Naive thymus-derived CD4-positive, alpha-beta T cell (primary cell): ENCODE measurements at places on chromosomes 3 and 15. TPM values are rescaled to one million over a fixed set of nuclear protein-coding genes. Genes with fewer than 3 reads are reported as not detected.

The PEX5L gene
- total RNA-seq: not detected

The RNF168 gene
- 29.4 TPM for total RNA-seq

- no peak for DNase-seq
Measured at GRCh38 chr3:138948371-138949001, 1.5 kb downstream of the FOXL2NB start.

DNA sequence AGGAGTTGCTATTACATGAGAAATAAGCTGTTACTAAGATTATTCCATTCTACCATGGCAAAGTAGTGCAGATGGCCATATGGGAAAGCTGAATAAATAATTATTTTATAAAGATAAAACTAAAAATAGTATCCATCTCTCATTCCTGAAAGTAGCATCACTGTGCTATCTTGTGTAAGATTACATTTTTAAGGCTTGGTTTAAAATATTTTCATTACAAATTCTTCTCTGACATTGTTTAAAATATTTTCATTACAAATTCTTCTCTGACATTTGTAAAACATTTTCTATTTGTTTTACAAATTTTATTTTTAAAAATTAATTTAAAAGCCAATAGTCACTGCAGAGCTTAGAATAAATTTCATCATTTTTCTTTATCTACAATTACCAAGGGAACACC is 665.5 kb upstream of the NAALADL2 start:
- DNase-seq: no peak

- no peak for DNase-seq
Measured at GRCh38 chr3:62995119-62995518, 119.9 kb upstream of the CADPS start.

- DNase-seq: no peak
Measured at GRCh38 chr15:76177491-76178040, 117.8 kb downstream of the TMEM266 start.

GRCh38 chr3:143975554-143976152 is 4.0 kb downstream of the DIPK2A start:
- no peak for DNase-seq

GRCh38 chr15:71107501-71107815 is 7.8 kb upstream of the THSD4 start:
- DNase-seq: no peak

GRCh38 chr15:95215017-95215416 is 983.7 kb downstream of the MCTP2 start:
- DNase-seq: no peak

The ELL3 gene
- total RNA-seq: 1.8 TPM

The FGF12 gene
- not detected for total RNA-seq

- no peak for DNase-seq
Measured at GRCh38 chr3:63413523-63413922, 135.4 kb downstream of the SYNPR start.

GRCh38 chr15:26806151-26806550 is 33.3 kb upstream of the GABRB3 start:
- no peak for DNase-seq

The RFTN1 gene
- 52.9 TPM for total RNA-seq

- DNase-seq: no peak
Measured at GRCh38 chr3:147799601-147800000, 390.4 kb downstream of the ZIC1 start.

GRCh38 chr3:17626395-17626794 is 116.0 kb downstream of the TBC1D5 start:
- DNase-seq: no peak

DNA sequence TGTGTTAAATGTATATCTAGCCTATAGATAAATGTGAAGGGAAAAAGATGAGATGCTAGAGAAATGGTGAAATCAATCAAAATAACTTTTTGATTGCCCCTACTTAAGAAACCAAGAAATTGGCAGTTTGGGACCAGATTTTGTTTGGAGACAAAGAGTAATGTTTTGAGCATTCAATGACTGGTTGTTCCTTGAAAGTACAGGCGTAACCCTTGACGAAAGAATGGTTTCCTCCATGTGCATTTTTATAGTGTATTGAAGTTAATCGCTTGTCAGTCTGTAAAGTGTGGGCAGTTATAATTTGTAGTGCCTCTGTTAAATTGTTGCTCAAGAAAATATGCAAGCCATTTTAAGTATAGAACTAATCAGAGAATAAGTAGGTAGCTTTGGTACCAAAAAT is 1.2 kb downstream of the KIF23 start:
- no peak for DNase-seq

DNA sequence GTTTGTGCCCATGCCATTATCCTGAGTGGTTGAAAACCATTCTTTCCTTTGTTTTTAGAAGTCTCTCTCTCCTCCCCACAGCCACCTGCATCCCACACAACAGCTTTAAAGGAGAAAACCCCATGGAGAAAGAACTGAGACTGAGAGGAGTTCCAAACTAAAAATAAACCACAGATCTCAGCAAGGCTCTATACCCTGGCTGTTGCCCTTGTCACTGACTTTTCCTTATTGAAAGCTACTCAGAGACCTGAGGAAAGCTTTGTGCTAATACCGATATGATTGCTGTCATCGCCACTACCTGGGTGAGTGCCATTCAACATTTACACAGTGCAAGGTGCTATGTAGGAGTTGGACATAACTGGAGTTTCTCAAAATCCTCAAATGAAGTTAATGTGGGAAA is 55.5 kb upstream of the RASGRP1 start:
- DNase-seq: no peak

DNA sequence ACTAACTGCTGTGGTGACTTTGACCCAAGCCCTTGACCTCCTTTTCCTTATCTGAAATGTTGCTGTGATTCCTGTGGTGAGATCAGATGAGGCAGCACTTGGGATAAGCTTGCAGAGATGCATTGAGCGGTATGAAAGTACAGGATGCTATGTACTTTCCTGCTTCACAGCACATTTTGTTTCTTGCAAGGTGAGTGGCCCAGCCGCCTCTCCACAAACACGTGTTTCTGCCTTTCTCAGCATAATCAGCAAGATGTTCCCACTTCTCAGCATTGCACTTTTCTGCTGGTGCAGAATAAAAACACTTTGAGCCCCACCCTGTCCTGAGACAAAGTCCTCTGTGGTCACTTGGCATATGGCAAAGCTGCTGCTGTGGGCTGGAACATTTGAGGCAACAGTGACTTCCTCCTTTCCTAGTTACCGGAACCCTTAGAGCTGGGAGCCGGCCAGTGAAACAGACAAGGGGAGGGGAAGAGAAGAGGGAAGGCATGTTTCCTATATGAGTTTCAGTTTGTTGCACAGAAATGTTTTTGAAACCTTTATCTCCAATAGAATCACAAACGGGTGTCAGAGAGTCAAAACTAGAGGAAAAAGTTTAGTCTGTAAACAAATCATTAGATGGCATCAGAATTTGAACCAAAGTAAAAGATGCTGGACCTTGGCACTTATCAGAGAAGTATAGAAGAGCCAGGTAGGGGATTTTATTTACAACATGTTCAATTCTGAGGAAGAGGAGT is 5.0 kb downstream of the NUDT16 start:
- no peak for DNase-seq

The KCNH8 gene
- 0.22 TPM for total RNA-seq

GRCh38 chr15:95131131-95131556 is 899.8 kb downstream of the MCTP2 start:
- DNase-seq: no peak

The GOLGA8G gene
- total RNA-seq: not detected
